ENCODE measurements at places on chromosomes 7 and 10. TPM values are rescaled to one million over a fixed set of nuclear protein-coding genes. Genes with fewer than 3 reads are reported as not detected.

MET gene
- polyA plus RNA-seq, result 26.7 TPM

SLC16A12 gene
- polyA plus RNA-seq, result 0.04 TPM

CHST15 gene
- polyA plus RNA-seq, result 13.0 TPM

FAM221A gene
- polyA plus RNA-seq, result 0.46 TPM

EPHB6 gene
- 1.5 TPM for polyA plus RNA-seq

DNA sequence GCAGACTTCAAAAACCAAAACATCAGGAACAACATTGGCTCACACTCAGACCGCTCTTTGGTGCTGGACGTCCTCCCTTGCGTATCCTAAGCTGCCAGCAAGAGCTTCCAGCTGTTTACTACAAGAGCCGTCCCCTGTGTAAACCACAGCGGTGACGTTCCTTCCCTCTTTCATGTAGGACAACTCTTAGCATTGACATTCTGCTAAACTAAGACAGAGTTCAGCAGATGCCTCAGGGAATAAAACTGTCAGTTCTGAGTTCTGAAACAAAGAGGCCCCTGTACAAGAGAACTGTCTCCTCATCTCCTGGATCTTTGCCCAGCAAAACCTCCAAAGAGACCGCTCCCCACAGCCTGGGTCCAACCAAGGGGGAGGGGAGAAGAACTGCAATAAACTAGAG lies 57.8 kb upstream of the OPALIN start:
- no peak for DNase-seq

GRCh38 chr7:88317422-88317821 lies 10.7 kb upstream of the STEAP4 start:
- DNase-seq, result peak; percentile 69

- DNase-seq, result no peak
Observed at GRCh38 chr7:142150356-142150755, 38.8 kb downstream of the MGAM2 start.

DNA sequence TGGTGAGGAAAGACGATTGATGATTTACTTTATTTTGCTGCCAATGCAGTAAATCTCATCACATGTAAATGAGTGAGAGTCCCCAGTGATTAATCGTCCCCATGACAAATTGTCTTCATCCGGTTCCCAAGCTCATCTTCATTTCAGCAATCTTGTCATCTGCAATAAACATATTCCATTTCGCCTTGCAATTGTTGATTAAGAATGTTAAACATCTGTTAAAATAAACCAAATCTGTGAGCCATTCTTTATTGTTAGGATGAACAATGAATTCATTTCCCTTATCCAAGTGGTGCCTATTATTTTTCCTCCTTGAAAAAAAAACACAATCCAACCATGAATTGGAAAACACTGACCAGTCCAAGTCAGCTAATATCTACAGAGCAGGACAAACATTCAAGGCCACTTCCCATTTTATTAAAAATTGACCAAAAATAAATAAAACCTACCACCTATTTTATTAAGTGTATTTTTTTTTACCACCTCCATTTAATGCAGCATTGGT lies 36.5 kb downstream of the NPS start:
- no peak for DNase-seq

DNA sequence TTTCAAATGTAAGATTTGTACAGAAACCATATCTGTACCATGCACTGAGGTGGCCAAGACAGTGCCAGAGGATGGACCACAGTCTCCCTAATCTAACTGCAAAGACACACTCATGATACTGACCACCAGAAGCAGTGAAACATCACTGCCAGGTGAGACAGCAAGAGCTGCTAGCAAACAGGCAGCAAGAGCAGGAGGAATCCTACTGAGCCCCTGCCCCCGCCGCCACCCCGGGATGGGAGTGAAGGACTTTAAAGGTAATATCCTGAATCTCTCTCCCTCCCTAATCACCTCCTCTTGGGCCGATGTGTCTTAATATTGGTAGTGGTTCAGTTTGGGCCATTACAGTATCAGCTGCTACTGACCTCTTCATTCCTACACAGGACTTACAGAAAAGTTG lies 144.3 kb downstream of the XPNPEP1 start:
- DNase-seq, result no peak

DNA sequence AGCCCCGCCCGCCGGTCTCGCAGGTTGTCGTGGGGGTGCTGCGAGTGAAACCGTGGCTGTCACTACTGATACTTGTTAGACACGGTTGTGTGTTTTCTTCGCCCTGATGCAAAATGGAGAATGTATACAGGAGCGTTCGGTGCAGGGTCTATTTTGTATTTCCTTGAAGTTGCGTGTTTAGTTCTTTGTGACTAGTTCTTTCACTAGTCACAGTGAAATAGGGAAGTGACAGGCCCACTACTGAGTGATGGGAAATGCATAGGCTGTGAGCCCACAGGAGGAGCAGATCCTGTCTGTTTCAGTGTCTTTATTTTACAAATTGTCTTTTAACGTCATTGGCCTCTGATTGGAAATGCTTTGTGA lies 675 bp downstream of the ABRAXAS2 start:
- peak; percentile 0 for DNase-seq

GRCh38 chr7:117004899-117005298 lies 51.6 kb downstream of the ST7 start:
- no peak for DNase-seq

DNA sequence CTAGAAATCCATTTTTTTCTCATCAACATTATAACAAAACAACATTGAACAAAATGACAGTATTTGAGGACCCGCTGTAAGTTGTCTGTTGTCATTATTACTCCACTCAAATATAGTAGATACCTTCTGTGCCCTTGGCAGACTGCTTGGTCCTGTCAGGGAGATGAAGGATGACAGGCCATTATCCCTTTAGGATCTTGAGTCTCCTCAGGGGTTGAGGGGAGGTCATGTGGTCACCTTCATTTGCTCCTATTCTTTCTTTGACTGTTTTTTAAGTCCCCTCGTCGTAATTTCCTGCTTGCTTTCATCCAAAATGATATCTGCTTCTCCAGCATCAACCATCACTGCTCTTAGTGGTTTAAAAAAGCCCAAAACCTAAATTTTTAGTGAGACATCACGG lies 2.6 kb upstream of the PIP4K2A start:
- no peak for DNase-seq

DNA sequence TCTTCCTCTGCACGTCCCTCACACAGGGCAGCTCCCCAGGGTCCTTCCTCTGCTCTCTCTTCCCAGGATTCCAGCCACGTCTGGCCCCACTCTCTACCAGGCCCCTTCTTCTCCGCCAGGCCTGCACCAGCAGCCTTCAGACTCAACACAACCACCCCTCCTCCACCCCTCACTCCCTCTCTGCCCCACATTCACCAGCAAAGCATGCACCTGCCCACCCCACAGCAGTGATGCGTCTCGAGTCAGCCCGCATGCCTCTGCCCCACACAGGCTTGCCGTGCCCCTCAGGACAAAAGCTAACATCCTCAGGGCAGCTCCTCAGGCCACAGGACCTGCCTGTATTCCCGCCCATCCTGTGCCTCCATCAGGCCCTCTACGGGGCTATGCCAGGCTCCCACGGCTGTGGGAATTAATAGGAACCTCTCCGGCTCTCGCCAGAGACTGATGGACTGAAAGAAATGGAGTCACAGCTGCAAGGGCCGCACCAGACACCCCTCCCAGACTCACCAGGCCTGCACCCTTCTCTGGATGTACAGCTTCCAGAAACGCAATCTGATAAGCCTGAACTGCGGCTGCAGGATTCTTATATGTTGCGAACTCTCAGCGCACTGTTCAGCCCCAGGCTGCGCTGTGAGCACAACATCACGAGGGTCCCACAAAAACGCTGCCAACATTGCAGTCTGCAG lies 100.1 kb downstream of the CYTH3 start:
- no peak for DNase-seq

DNA sequence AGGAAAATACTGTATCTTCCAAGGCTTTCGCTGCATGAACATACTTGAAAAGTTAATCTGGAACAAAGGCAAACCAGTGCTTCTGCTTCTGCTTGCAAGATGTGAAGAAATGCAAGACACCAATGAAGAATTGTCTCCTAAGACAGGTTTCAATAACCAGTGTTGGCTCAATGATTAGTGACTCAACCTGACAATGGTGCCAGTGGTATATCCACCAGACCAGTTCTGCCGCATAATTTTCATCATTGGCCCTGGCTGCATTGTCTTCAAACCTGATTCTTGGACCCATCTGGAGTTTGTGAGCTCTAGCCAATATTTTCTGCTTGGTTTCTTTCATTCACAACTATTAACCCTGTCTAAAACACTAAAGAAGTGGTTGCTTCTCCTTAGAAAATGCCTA lies 13.6 kb upstream of the STAMBPL1 start:
- DNase-seq, result peak; percentile 8

- peak; percentile 61 for DNase-seq
Observed at GRCh38 chr7:99196536-99197258, 11.2 kb downstream of the KPNA7 start.

GRCh38 chr7:90749774-90750173 lies 153.7 kb downstream of the CDK14 start:
- DNase-seq, result no peak

DNA sequence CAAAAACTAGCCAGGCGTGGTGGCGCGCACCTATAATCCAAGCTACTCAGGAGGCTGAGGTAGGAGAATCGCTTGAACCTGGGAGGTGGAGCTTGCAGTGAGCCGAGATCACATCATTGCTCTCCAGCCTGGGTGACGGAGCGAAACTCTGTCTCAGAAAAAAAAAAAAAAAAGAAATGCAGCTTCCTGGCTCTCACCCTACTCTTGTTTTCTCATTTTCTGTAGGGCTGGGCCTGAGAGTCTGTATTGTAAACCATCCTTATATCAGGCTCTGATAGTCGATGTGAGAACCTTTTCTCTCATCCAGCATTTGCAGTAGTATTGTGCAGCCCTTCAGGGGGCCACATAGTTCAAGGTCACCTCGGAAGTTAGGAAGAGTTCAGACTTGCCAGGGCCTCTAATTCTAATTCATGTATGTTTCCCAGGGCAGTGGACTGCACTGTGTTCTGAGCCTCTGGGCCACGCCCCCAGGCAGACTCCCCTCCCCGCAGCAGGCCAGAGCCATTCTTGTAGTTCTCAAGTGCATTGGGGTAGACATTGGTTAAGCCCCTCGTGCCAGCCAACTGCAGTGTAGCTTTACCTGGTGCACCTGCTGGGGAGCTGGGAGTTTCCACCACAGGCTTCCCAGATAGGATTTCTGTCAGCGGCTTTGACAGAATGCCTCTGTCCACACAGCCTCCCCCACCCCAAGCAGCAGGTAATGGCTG lies 38.3 kb upstream of the PDCD4 start:
- no peak for DNase-seq

DNA sequence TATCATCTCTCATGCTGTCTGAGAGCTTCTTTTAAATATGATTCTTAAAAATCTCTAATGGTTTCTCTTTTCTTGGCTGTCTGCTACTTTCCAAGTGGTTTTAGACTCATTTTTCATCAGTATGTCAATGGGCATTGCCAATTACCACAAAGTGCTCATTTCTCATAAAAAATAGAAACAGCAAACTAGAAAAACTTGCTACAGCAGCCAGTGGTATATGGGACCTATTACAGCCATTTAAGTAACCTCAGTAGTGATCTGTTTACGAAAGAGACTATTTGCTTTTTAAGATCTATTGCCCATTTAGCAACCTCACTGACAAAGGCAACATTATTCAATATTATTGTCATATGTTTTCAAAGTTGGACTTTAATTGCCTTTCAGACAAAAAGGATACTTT lies 207.1 kb upstream of the RHOBTB1 start:
- DNase-seq, result no peak

DNA sequence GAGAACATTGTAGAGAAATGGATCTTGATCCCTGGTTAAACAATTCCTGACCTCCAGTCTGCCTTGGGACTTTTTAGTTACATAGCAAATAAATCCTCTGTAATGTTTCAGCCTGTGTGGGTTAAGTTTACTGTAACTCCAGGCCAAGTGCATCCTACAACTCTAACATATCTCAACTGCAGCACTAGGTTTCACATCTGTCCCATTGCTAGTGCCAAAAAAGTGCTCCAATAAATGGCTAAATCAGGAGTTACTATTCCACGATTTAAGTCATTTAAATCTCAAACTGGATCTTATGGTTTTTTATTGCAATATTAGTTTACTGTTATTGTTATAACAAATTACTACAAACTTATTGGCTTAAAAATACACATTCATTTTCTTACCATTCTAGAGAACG lies 479.6 kb downstream of the GPAM start:
- no peak for DNase-seq

DNA sequence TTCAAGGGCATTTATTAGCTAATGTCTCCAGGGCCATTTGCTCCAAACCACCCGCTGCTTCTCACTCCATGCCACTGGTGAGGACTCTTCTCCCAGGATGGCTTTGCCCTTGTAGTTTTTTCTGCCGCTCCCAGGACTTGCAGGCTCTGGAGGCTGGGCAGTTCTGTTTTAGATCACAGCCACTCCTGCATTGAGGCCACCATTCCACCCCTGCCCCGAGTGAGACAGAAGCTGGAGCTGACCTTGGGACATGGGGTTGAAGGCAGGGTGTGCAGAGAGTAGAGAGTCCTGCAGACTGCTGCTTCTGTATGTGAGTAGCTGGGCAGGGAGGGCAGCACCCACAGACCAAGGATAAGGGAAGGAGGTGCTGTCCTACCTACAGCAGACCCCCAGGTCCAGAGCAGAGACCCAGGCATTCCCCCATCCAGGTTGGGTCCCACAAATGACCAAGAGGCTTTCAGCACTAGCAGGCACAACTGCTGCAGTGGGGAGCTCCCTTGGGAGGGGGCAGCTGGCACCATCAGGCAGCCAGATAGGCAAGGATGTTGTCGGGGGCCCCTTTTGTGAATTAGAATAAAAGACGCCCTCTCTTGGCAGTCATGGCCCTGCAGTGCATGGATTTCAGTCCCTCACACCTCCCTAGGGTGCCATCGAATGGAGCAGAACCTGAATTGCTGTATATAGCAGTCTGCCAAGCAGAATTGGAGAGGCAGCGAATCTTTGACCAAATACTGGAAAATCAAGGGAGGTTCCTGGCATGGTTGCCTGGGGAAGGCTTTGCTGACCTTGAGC lies 22.7 kb upstream of the ADCYAP1R1 start:
- DNase-seq, result no peak

Data from foreskin keratinocyte (primary cell).